ENCODE measurements at places on chromosomes 1 and 21.

- DNase-seq: no peak
Observed at GRCh38 chr1:62727656-62728407, 39.6 kb upstream of the DOCK7 start.

- no peak for DNase-seq
Observed at GRCh38 chr1:165949335-165950130, 122.1 kb downstream of the UCK2 start.

GRCh38 chr1:175976865-175977642 lies 230.0 kb downstream of the COP1 start:
- no peak for DNase-seq

GRCh38 chr1:186620566-186621350 lies 59.5 kb downstream of the PTGS2 start:
- DNase-seq: no peak

DNA sequence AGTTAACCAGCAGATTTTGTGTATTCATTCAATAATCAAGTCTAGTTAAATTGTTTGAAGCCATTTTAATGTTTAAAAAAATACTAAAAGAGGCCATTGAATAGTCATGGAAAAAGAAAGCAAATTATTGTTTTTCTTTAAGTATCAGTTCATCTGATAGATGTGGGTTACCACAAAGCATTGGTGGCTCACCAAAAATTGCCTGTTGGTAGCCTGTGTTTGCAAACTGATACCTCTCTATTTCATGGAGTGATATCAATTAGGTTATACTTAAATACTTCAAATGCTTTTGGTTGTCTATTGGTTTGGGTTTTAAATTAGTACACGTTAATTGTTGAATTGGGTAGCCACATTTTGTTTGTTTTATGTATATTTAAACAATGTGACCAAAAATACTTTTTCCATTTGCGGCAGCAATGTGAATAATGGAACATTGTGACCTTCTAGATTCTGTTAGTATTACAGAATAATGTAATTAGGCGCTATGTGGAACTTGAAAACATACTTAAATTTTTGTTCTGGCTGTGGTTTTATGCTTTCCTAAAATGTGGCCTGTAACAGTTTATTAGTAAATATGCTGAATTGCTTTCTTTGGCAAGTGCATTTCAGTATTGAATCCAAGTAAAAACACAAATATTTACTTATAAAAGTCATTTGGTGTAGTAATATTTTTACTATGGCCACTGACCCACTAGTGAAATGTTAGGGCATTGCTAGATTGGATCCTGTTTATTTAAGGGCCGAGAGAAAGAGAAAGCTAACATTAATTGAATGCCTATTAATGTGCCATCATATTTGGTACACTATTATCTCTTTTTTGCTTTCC lies 37.1 kb upstream of the NBL1 start:
- DNase-seq: no peak

DNA sequence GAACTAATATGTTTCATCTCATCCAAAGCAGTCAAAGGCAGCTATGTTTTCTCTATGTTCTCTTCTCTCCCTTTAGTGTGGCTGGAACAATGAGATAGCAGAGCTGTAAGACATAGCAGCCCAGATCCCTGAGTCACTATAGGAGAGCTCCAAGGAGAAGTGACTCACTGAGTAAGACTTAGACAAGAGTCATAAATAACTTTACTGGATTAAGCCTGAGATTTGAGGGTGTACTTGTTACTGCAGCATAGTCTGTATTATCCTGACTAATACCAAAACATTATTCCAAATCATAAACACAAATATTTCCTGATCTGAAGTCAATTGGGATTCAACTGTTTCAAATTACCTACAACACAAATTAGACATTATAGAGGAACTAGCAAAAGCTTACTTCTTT lies 3.9 kb downstream of the KRTAP19-8 start:
- no peak for DNase-seq

DNA sequence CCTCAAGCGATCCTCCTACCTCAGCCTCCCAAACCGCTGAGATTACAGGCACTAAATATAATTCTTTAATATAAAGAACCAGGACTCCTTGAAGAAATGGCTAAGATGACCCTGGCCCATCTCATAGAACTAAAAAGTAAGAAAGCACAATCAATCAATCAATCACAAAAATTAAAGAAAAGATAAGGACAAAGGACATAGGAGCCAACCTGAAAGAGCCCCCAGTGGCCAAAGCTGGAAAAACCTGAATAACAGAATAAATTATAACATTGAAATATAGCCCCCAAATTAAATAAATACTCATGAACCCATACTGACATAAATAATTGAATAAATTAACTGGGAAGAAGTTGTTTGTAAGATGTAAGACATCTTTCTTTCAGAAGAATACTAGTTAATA lies 8.9 kb downstream of the NUP210L start:
- no peak for DNase-seq

- no peak for DNase-seq
Observed at GRCh38 chr1:167518331-167518700, at the start of gene CD247. Gene CD247 (minus strand): TSS chr1:167518529. CDS start chr1:167518465, 64 bp downstream.

DNA sequence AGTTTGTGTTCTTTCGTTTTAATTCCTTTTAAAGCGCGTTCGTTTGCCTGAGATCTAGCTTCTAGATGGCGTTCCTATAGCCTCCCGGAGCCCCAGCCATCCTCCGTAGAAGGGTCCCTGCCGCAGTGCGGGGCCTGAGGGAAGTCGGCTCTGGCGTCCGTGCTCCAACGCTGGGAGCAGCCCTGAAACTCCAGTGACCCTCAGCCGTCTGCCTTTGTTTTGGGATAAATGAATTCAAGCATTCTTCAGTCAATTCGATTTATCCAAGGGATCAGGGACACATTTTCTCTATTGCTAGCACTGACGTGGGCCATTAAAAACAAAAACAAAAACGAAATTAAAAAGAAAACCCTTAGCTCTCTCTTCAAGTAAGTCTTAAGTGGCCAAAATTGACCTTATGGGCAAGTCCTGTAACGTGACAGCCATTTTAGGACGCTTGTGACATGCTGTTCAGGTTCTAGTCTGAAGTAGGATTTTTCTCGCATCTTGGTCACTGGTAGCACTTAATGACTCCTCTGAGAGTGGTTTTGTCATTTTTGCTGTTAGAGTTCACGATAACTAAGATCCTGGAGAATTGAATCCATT lies 742 bp upstream of the HSPA13 start:
- no peak for DNase-seq

GRCh38 chr1:87108814-87109411 lies 194.5 kb downstream of the HS2ST1 start:
- DNase-seq: no peak

DNA sequence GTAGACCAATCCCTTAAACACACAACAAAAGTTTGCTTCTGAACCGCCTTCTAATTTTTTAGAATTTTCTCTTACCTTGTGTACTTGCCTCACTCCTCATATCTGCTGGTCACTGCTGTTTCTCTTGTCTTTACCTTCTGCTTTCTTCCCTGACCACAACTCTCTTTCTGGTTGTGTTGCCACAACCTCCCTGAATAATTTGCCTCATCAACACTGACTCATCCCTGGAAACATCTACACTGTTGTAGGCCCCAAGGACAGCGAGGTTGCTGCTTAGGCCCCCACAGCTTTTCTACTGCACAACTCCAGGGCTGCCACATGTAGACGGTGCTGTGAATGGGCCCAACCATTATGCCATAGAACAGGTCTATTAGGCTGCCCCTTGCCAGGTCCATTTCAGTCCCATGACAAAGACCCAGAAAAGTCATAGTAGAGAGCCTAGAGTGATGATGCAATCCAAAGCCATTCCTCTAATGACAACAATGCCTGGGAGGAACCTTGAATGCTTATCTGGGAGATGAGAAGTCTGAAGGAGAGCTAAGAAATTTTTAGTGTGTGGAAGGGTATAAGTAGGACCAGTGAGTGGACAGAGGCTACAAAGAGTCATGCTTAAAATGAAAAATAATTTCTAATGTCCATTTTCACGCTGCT lies 36.6 kb upstream of the LCE5A start:
- DNase-seq: no peak

DNA sequence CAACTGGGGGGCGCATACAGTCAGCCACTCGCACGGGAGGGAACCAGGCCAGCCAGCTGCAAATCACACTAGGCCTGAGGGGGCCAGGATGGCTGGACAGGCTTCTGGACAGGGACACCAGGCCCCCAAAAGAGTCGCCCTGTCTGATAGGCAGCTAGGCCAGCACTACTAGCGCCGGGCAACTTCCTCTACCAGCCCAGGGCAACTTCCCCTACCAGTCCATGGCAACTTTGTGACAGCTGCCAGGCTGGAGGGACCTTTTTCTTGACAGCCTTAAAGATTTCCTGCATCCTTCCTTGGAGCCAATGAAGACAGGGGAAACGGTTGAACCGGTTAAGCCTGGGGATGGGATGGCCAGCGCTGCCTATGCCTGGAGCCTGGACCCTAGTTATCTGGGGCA lies 5.1 kb downstream of the IFFO2 start:
- no peak for DNase-seq

DNA sequence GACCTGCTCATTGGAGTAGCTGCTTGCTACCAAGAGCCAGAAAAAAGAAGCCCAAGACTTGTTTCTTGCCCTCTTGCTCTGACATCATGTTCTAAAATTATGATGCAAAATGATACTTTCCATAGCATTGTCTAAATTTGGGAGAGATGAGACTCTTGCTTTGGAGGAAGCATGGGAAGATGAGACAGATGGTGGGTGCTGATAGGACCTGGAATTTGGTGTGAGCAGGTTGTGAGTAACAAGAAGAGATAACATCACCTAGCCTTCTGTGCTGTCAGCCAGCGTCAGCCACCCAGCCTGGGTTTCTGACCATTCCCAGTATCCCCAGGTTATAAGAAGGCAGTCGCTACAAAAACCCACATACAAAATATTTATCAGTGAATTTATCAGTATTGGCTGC lies 67.1 kb upstream of the GCLM start:
- DNase-seq: no peak

DNA sequence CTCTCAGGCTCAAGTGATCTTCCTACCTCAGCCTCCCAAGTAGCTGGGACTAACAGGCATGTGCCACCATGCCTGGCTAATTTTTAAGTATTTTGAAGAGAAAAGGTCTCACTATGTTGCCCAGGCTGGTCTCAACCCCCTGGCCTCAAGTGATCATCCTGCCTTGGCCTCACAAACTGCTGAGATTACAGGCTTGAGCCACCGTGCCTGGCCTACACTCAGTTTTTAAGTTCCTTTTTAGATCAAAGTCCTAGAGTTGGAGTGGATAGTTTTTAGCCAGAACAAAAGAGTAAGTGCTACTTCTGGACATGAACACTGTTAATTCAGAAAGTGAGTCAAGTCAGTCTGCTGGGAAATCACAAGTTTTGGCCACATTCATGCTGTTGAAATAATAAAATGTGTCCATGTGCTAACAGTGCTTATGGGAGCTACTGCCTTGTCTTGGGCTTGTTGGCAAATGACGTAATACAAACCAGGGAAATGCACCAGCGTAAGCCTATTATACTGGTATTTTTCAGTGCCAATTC lies 84.2 kb downstream of the NDUFS5 start:
- DNase-seq: no peak

DNA sequence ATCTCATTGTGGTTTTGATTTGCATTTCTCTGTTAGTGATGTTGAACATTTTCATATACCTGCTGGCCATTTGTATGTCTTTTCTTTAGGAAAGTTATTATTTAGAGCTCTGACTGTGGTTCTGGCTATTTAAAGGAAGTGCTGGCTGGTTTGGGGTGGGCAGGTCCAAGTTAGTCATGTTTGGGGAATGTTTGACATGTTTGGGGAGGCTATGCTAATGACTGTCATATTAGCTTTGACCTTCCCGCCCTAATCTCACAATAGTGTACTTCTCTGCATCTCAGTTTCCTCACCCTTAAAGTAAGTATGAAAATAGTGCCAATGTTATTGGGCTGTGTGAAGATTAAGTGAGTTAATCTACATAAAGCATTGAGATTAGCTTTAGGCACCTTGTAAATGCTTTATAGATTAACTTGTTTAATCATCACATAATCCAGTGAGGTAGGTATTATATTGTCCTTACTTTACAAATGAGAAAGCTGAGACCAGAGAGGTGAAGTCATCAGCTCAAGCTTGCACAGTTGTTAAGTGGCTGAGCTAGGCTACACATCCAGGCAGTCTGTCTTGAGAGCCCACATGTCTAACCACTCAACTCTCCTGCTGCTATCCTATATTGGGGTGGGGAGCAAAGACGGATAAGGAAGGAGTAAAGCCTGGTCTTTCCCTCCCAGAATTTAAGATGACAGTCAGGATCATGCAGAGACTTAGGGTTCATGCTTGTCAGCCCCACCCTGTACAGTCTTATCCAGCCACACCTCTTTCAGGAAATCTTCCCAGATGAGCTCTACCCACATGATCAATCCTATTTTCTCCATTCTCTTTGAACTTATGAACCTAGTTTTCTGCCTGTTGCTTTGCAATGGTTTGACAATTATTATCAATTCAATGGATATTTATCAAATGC lies 22.8 kb upstream of the CRNN start:
- no peak for DNase-seq

GRCh38 chr1:119046429-119046784 lies 58.3 kb upstream of the TBX15 start:
- DNase-seq: no peak

GRCh38 chr1:63674238-63674864 lies 81.1 kb downstream of the PGM1 start:
- DNase-seq: peak; percentile 40

GRCh38 chr1:158951956-158952355 lies 20.6 kb downstream of the PYHIN1 start:
- DNase-seq: peak; percentile 81

DNA sequence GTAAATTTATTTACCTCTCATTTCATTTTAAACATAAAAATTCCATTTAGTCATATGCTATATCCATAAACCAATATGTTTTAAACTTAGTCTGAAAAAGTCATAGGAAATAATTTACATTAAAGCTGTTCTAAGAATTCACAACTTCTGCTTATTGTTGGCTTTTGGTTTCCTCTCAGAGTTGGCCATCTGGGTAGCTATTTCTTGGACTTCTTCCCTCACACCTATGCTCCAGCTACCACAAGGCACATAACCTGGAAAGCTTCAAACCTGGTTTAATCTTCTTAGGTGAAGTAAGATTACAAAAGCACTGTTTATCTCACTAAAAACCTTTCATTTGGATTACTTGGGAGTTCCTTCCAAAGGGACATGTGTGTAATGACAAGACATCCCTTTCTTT lies 29.8 kb downstream of the RBM11 start:
- DNase-seq: no peak

GRCh38 chr1:38784452-38785284 lies 74.9 kb downstream of the RRAGC start:
- DNase-seq: no peak

GRCh38 chr1:163661391-163661790 lies 339.6 kb downstream of the NUF2 start:
- DNase-seq: no peak

GRCh38 chr1:111476761-111477309 lies 3.1 kb downstream of the C1orf162 start:
- no peak for DNase-seq
